NCI-H2227 treated with DMSO at 0.1 percent for 48 hours (cell line): ENCODE measurements at places on chromosomes 13 and 19.

DNA sequence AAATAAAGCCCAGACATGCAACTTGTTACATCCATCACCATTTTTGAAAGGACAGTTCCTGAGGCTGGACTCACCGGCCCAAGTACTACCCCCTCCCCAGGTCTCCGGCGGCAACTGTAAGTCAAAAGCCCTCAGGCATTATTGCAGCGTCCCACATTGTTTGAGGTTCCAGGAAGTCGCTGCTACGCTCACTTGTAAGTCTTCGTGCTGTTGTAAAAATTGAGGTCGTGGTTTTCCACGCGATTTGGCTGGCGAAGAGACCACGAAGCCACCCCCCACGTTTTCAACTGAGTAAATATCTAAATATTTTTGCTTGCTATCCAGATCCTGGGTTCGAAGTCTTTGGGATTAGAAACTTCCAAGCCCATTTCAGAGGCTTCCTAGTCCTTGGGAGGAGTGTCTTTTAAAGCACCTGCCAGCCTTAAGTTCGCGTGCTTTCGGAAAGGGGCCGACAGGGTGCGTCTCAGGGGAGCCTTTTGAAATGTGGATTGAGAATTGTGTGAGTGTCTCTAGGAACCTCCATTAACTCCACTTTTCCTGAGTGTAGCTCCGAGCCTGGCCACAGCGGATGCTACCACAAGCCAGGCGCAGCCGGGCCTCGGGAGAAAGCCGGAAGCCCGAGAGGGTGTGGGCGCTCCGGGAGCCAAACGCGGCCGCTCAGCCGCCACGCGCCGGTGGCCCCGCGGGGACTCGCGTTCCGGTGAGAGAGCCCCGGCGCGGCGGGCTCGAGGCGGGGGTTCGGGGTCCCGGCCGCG lies 434 bp upstream of the FNDC3A start:
- peak; percentile 66 for DNase-seq

- no peak for DNase-seq
Observed at GRCh38 chr13:23161481-23161825, 19.3 kb upstream of the SGCG start.

- DNase-seq = no peak
Observed at GRCh38 chr13:47146991-47147811, 250.3 kb upstream of the HTR2A start.

DNA sequence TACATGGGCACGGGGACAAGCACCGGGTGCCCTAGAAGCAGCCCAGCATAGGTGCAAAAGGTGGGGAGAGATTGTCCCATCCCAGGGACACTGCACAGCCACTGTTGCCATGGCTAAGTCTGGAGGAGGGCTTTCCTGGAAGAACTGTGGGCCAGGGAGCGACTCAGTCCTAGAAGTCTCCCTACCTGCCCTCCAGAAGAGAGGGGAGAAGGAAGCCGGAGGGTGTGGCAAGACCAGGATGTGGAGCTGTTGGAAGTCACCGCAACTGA lies 2.3 kb upstream of the FBN3 start:
- DNase-seq = no peak

DNA sequence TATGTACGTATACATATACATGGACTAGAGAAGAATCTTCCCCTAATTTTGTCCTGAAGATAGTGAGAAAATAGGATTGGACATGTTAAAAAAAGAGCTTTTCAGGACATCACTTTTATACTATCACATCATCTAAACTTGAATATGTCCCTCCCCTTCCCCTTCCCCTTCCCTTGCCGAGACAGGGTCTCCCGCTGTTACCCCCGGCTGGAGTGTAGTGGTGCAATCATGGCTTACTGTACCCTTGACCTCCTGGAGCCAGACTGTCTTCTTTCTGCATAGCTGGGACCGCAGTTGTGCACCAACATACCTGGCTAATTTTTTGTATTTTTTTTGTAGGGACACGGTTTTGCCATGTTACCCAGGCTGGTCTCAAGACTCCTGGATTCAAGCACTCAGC lies 6.6 kb downstream of the HNRNPM start:
- no peak for DNase-seq

DNA sequence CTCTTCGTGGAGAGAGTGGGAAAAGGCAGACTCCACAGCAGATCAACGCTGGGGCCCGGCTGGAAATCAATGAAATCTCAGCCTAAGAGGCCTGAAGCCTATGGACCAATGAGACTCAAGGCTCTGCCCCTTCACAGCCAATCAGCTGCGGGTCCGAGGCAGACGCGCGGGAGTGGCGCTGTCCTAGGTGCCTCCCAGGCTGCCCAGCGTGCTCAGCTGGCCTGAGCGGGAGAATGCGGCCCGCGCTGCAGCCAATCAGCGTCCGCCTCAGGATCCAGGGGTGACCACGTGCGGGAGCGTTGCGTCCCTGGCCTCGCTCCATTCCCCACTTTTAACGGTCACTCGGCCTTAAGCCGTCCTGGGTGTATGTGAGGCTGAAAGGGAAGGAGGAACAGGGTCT lies at the start of gene ZBTB32:
ZBTB32 (plus strand) TSS at position 341 of the 400 bp plus-strand sequence. CDS start 10,069 bp downstream, outside the sequence.
- DNase-seq = no peak

GRCh38 chr13:31385540-31385939 lies 185.8 kb downstream of the B3GLCT start:
- DNase-seq = no peak

DNA sequence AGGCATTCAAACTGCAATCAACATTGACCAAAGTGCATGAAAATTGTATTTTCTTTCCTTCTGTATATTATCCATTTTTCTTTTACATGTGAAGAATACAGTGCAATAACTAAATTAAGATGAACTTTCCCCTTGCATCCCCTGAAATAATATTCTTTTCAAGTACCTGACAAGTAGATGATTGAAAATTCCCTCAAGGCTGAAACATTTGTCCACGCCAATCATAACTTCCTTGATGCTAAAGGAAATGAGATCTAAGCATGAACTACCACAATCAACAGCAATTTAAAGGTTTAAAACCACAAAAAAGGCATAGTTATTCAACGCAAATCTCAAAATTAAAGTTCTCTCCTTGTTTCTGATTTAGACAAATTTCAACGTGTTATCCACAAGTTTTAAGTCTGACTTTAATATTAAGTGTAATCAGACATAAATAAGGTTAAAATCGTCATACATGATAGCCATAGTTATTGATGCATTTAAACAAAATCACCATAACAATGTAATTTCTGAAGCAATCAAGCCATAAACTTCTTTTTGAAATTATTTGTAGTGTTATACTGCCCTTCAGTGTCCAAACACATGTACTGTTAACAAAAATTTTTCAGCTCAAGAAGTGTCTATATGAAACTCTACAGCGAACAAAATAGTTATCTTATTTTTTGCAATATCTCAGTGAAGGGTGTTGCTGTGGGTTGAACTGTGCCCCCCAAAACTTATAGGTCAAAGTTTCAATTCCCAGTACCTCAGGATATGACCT lies 169.5 kb downstream of the DCLK1 start:
- no peak for DNase-seq

DNA sequence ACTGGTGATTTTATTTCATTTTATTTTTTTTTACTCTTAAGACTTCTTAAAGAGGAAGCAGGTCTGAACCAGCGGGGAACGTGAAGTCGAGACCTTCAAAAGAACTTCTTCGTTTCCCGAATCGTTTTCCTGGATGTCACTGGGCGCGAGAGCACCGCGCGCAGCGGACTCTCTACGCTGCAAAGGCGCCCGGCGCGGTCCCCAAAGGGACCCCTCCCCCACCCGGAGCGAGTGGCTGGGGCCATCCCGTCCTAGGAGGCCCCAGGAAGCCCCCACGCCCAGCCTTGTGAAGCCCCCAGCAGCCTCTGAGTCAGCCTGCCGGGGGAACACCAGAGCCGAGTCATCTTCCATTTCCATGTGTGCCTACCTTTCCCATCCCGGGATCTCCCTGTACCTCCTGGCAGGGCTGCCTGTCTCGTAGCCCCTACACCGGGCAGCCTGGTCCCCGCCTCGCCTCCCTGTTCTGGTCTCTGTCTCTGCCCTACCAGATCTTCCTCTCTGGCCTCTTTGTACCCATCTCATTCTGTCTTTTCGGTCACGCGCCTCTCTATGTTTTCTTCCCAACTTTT lies 608 bp downstream of the CD70 start:
- no peak for DNase-seq

DNA sequence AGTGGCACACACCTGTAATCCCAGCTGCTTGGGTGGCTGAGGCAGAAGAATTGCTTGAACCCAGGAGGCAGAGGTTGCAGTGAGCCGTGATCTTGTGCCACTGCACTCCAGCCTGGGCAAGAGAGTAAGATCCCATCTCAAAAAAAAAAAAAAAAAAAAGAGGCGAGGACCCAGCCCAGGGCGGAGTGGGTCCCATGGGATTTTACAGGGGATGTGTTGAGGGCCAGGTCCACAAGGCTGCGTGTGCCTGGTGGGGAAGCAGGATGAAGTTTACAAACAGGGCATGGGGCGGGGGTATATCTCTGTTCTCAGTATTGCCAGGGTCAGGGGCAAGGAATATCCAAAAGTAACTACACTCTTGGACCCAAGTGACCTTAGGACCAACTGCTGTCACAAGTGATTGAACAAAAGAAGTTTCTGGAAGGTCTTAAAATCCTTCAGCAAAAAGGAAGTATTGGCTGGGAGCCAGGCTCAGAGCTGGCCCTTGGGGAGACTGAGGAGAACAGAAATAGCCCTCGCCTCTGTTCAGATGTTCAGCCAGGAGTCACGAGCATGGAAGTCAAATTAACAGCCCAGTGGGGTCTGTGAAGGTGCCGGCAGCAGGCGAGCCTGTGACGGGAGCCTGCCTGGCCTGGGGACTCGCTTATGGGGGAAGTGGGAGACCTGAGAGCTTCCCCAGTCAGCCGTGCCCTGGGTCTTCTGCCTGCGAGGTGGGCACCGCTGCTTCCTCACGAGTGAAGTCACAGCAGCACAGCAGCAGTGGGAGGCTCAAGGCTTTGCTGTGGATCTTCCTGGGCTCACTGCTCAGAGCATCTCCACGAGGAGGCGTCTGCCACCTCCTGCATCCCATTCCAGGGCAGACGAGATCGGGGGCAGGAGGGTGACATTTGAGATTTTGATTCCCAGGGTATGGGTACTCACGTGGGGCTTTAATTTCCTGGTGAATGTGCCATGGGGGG lies 6.4 kb downstream of the MYO9B start:
- no peak for DNase-seq

DNA sequence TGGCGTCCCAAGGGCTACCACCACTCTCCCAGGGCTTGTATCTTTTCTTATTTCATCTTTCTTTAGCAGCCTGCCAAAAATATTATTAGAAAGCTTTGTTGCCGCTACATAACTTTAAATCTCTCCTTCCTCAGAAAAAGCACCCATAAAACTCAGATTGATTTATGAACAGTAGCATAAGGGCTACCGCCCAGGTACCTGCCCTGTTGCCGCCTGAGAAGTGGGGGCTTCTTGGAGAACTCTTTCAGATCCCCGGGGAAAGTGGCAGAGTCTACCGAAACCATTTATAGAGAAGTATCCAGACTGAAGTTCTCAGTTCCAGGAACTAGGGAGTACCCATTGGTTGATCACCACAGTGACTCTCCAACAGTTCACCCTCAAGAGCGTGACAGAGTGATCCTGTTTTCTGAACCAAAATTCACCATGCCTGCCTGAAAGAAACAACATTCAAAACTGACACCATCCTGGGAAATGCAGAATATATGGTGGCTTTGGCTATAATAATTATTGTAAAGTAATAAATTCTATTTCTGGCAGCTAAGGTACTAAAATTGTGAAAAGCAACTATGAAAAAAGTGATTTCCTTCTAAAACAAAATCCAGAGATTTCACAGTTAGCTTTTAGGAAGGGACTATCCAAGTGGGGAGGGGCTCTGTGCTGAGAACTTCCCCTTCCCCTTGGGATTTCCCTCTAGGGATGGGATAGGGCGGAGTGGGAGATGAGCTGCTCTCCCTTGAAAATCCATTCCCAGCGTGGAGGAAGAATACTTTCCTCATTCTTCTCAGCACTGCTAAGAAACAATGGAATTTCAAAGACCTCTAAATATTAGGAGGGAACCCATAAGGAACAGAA lies 877 bp upstream of the N4BP2L1 start:
- DNase-seq = no peak

DNA sequence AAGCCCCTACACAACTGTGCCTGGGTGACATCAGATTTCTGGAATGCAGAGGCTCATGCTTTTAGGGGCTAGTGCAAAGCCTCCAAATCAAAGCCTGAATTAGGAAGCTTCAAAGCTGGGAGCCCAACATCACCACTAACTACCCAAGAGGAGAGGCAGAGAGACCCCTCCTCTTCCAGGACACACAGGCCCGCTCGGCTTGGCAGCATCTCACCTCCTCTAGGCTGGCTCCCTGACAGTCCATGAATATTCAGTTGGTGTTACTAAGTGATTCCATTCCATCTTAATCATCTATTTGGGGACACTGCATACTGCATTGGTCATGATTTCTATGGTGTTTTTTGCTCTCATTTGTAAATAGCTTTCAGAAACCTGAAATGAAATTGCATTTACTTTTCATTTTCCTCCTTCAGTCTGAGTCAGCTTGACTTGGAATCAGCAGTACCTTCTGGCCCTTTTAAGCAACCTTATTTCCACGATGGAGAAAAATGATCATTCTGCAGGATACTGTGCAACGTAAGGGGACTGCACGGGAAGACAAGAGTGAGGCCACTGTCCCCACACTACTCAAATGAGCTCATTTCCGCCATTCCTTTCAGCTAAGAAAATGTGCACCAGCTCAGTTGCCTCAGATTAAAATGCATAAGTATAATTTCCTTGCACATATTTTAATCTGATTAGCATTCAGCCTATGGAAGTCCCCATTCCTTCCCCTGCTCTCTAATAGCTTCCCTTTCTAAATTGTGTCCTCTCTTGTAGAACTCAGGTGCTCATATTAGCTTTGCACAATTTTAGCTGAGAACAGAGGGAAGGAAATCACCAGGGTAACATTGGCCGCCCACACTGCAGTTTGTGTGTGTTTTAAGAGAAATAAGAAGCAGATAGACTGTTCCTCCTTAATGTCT lies 219.9 kb downstream of the RFC3 start:
- DNase-seq = no peak

GRCh38 chr13:109403012-109403421 lies 383.4 kb downstream of the IRS2 start:
- DNase-seq = no peak

- no peak for DNase-seq
Observed at GRCh38 chr19:35034588-35035382, 4.5 kb downstream of the SCN1B start.

DNA sequence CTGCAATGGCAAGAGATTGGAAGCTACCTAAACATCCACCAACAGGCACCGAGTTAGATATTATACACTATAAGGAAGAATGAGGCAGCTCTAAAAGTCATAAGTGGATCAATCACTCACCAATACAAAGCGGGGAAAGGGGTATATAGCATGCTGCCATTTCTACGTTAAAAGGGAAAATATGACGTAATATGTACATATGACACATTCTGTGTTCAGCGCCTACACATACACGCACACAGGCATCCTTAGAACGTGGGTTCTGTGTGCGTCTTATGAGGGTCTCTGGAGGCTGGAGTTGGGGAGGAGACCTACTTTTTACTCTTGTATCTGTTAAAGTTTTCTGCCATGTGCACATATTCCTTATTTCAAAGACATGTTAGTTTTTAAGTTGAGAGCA lies 5.9 kb downstream of the IL17D start:
- no peak for DNase-seq
